ENCODE measurements at places on chromosomes 7 and 10.

- DNase-seq: no peak
These were observed 22.9 kb downstream of the DLD start for GRCh38 chr7:107913851-107914250.

DNA sequence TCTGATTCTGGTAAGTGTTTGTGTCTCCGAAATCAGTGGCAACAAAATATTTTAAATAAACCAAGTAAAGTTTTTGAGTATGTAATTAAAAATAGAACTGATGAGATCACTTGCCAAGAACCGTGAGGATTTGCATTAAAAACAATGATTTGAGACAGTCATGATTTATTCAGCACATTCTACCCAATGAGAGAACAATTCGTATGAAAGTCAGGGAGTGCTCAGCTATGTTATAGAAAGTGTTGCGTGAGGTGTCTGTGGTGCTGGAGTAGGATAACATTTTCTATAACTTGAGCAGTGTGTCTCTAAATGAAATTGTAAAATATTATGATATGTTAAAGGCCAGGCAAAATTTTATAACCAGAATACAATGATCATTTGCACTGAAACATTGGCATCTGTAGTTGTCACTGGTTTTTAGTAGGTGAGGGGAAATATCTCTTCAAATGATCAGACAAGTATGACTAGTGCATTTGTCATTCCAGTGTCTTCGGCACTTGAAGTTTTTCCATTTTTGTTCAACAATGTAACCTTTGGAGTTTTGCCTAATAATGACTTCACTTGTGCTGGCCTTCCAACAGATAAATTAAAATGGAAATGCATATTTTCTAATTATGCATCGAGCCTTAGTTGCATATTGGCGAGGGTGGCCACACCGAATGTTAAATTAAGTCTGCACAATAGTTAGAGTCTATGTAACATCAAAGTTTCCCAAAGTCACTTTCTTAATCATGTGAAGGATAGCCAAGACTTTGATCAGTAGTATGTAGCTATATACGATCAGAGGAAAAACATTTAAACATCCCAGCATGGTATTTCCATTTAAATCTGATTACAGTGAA, 335.9 kb downstream of the GFRA1 start:
- no peak for DNase-seq

DNA sequence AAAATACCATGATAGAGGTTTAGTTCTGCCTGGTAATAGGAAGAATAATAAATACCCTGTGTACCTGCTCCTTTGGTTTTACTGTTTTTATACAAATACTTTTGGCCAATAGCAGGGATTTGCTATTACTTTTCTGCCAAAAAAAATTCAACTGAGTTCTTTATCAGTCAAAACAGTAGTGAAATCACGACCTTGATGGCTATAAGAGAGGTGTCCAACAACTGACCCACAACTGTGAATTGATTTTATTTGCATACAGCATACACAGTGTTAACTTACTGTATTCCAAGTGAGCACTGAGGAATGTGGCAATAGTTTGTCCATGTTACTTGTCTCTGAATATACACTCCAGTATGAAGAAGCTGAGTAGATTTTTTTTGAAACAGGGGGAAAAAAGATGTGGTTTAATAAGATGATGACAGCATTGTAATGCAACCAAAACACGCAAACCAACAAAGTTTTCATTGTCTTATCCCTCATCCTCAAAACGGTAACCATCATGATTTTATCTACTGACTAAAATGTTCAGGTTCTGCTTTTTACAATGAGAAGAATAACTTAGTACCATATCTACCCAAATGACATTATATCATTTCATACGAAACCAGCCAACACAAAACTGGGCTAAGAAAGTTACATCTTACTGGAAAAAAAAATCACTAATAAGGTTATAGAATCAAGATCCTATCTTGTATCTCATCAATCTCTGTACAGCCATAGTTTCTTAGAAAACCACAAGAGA, 63.3 kb downstream of the GSAP start:
- no peak for DNase-seq

- DNase-seq: no peak
These were observed 219.8 kb upstream of the FRMD4A start for GRCh38 chr10:14550471-14550981.

GRCh38 chr7:142956951-142957623, 5.1 kb downstream of the KEL start:
- no peak for DNase-seq

DNA sequence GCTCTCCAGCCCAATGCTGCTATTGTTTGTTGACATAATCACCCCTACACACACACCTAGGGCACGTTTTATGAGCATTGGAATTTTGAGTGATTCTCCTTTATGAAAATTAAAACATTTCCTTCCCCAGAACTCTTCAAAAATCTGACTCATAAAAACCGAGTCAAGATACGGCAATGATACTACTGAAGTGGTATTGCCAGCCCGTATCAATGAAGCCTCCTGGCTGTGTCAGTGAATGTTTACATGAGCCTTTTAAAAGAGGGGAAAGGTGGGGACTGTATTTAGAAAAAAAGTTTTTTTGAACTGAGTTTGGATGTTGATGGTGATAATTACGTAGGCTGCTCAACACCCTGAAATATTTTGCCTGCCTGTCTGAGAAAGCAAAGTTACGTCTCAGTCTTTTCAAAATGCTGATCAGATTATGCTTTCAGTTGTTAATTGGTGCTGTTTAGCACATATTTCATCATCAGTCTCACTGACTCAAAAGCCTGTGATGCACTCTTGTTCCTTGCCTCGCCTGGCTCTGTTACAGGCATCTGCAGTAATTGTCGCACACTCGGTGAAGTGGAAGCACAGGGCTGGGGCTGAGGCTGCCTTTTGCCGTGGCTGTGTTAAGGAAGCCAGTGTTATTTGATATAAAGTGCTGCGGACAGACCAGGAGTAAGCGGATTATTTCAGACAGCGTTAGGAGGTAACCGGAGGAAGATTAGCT, 157.4 kb upstream of the TCF7L2 start:
- DNase-seq: no peak

DNA sequence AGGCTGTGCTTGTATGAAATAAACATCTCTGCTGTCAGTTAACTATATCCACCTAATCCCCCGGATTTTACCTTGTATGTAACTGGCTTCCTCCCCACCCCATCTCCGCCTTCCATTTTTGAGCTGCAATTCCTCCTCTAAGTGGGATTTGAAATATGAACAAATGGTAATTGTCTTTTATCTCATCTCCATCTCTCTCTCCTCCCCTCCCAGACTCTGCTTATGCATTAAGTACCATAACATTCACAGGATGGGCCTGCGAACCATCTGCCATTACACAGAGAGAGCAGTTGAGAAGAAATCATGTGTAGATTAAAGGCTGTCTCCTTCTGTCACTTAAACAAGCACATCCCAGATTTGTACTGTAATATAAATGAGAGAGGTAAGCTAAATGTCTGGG, 1169.9 kb downstream of the TYW1 start:
- no peak for DNase-seq

- no peak for DNase-seq
These were observed 20.0 kb downstream of the SORCS1 start for GRCh38 chr10:107144490-107144889.

- no peak for DNase-seq
These were observed 754.6 kb downstream of the REEP3 start for GRCh38 chr10:64275774-64276173.

DNA sequence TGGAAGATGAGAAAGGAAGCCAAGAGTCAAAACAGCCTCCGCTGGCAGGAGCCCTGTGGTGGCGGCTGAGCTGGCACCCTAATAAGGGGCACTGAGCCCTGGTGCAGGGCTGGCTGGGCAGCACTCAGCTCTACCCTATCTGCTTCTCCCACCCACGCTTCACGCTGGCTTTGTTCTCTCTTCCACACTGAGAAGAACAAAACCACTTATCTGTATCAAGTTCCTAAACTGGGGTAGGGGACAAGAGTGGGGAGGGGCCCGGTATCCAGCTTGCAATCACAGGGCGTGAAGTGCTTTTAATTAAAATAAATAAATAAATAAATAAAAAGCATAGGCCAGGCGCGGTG, 52.1 kb downstream of the FAM53B start:
- DNase-seq: no peak

- DNase-seq: no peak
These were observed 77.9 kb downstream of the INSIG1 start for GRCh38 chr7:155375337-155376277.

DNA sequence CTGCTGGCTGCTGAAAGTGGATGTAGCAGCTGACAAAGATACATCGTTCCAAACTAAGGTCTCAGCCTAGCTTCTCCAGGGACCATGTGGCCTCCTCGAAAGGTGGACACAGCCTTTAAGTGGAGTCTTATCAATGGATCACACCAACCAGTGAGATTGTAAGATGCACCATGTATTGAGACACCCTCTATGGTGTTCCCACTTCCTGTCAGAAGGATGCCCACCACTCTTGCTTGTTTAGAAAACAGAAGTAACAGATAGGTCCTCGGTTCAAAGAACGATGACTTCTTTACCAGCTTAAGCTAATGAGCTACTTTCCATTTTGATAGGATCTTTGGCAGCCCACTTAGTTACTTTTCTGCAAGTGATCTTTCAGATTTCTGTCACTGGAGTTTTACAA, 34.3 kb downstream of the SLC25A13 start:
- no peak for DNase-seq

- no peak for DNase-seq
These were observed 1.4 kb downstream of the APBB1IP start for GRCh38 chr10:26439406-26440087.

DNA sequence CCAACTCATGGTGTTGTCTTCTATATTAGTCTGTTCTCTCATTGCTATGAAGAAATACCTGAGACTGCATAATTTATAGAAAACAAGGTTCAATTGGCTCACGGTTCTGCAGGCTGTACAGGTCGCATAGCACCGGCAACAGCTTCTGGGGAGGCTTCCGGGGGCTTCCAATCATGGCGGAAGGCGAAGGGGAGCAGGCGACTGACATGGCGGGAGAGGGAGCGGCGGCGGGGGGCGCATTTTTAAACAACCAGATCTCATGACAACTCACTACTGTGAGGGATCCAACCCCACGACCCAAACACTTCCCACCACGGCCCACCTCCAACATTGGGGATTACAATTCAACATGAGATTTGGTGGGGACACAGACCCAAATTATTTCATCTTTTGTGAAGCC, 28.7 kb upstream of the GDI2 start:
- no peak for DNase-seq
